ENCODE measurements at places on chromosomes 4 and X. TPM values are rescaled to one million over a fixed set of nuclear protein-coding genes. Genes with fewer than 3 reads are reported as not detected.
A peak's percentile ranks its signal among the peaks of the same experiment; 100 is the strongest.

DNA sequence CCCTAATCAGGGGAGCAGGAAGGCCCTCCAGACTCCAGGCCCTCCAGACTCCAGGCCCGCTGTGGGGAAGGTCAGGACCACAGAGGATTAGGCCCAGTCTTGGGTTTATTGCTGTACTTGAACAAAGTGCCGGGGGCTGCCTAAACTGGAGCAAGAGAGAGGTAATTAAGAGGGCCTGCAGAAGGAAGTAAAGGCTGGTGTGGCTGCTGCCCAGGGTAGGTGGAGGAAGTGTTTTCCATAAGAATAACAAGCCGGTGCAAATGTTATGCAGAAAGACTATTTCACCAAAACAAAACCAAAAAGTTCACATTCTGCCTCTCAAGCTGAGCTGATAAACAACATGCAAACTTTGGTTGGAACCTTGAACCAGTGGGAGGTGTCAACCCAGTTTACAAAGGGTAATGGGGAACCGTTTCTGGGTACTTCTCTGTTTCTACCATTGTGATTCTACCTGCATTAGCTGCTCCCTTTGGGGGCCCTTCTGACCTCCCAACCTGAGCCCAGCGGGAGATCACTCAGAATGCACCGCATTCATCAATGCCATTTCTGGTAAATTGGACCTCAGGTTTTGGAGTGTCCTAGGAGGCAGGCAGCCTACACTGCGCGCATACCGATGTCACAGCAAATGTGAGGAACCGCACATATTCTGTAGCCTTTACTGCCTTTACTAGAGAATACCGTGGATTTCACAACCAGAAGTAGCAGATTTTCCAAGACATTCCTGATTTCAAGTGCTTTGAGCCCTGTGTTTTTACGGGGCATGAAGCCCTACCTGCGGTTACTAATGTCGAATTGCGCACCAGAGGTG lies 59.7 kb upstream of the BCOR start:
- H3K36me3 ChIP-seq, result no peaks in the 10 kb centered on the region
- no peak for DNase-seq
- no peaks in the 10 kb centered on the region for H3K27me3 ChIP-seq
- H3K4me1 ChIP-seq, result peaks cover 4% of the 10 kb centered on the region
- H3K4me3 ChIP-seq, result peak overlapping the region; percentile 57

- DNase-seq, result no peak
- no peaks in the 10 kb centered on the region for H3K27me3 ChIP-seq
- H3K36me3 ChIP-seq, result no peaks in the 10 kb centered on the region
These were observed 47.1 kb downstream of the ARHGAP10 start for GRCh38 chr4:147778942-147779341.

The BCORL1 gene
- polyA plus RNA-seq, result 0.64 TPM

The DCAF4L1 gene
- polyA plus RNA-seq, result 0.15 TPM

DNA sequence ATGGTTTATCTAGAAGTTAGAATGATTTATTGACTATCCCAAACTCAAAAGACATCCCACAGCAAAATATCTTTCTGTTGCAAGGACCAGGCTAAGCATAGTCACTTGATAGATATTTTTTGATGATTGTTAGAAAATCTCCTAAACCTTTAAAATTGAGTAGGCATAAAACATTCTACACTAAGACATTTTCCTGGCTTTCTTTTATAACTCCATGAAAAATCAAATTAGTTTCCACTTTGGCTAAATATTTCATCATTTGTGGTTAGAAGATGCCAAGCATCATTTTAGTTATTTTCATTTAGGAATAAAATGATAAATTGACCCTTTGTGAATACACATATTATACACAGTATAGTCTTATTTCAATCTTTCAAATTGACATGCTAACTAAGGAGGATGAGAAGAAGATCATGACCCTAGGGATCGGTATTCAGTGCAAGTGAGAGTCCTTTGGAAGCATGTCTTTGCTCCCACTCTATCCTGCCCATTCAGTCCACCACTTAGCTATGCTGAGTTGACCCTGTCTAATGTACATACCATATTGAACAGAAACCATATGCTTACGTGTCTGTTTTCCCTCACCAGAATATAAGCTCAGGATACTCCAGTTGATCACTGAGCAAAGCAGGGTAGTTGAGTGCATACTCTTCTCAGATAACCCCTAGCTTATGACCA lies 136.6 kb upstream of the OTUD4 start:
- H3K4me3 ChIP-seq, result no peak overlapping the region
- H3K4me1 ChIP-seq, result no peaks in the 10 kb centered on the region
- no peak for DNase-seq
- H3K27me3 ChIP-seq, result no peaks in the 10 kb centered on the region
- no peak overlapping the region for H3K27ac ChIP-seq
- H3K36me3 ChIP-seq, result no peaks in the 10 kb centered on the region

The XAGE1A gene
- polyA plus RNA-seq, result not detected

DNA sequence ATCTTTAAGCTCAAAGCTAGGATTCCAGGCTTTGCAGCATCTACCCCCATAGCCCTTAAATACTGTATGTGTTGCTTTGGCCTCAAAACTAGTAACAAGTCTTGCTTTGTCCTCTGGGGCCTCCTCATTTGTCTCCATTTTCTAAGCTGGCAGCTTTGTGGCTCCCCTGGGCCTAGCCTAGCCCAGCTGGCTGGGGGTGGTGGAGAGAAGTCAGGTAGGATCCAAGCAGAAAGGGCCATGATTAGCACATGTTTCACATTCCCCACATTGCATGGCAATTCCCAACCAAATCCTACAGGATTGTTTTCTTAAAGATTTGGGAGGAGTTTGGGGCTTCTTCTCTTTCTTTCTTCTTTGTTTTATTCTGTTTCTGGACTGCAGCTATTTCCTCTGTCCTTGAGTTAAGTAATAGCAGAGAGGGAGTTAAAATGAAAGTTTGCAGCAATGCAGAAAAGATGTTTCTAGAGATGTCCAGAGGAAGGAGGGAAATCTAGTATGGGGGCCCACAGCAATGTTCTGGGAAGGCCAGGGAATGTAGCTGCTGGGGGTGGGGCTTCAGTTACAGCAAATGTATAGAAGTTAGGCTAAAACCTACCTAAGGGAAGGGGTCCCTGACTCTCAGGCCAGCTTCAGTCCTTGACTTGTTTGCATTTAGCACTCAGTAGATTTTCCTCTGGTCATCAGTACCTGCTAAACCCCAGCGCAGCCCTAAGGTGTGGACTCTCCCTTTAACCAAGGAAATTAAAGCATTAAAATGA lies 92.1 kb downstream of the SHROOM4 start:
- H3K4me3 ChIP-seq, result no peak overlapping the region
- DNase-seq, result no peak
- H3K27me3 ChIP-seq, result no peaks in the 10 kb centered on the region
- no peak overlapping the region for H3K27ac ChIP-seq
- no peaks in the 10 kb centered on the region for H3K36me3 ChIP-seq

The ERVMER34-1 gene
- polyA plus RNA-seq, result not detected

The ARHGEF38 gene
- polyA plus RNA-seq, result not detected

- no peak overlapping the region for H3K27ac ChIP-seq
- H3K27me3 ChIP-seq, result no peaks in the 10 kb centered on the region
- no peak for DNase-seq
- no peaks in the 10 kb centered on the region for H3K36me3 ChIP-seq
These were observed 130.0 kb downstream of the HMX1 start for GRCh38 chr4:8741513-8742226.

The TKTL2 gene
- not detected for polyA plus RNA-seq

The C4orf36 gene
- not detected for polyA plus RNA-seq

DNA sequence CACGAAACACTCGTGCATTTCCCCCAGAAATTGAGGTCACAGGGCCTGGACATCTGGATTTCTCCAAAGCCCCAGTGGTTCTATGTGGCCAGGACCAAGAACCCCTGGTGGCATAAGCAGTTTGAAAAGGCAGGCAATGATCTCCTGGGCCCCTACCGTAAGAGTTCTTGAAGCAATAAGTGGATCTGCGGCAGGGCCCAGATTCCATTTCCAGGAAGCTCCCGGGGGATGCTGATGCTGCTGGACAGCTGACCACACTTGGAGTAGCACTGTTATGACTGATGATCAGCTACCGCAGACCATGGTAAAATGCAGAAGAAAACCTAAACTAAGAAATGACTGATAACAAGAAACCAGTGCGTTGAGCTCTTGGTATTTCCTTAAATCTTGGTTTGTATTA lies 27.8 kb downstream of the SMS start:
- peaks cover 4% of the 10 kb centered on the region for H3K4me1 ChIP-seq
- DNase-seq, result no peak
- H3K27me3 ChIP-seq, result no peaks in the 10 kb centered on the region
- no peak overlapping the region for H3K4me3 ChIP-seq
- no peaks in the 10 kb centered on the region for H3K36me3 ChIP-seq

The L1CAM gene
- 0.16 TPM for polyA plus RNA-seq

GRCh38 chrX:18995221-18995620 lies 11.3 kb upstream of the PHKA2 start:
- H3K36me3 ChIP-seq, result no peaks in the 10 kb centered on the region
- H3K4me1 ChIP-seq, result no peaks in the 10 kb centered on the region
- DNase-seq, result no peak
- no peaks in the 10 kb centered on the region for H3K27me3 ChIP-seq
- no peak overlapping the region for H3K27ac ChIP-seq
- no peak overlapping the region for H3K4me3 ChIP-seq

The XK gene
- polyA plus RNA-seq, result not detected

The UGT2B11 gene
- polyA plus RNA-seq, result not detected

The DOK7 gene
- polyA plus RNA-seq, result not detected

The MAGEC2 gene
- polyA plus RNA-seq, result not detected

The SOD3 gene
- not detected for polyA plus RNA-seq

- DNase-seq, result no peak
- H3K4me3 ChIP-seq, result no peak overlapping the region
These were observed 77.1 kb downstream of the DCLK2 start for GRCh38 chr4:150155391-150155790.

- peaks cover 4% of the 10 kb centered on the region for H3K27me3 ChIP-seq
- no peaks in the 10 kb centered on the region for H3K36me3 ChIP-seq
- H3K4me1 ChIP-seq, result no peaks in the 10 kb centered on the region
- H3K27ac ChIP-seq, result no peak within 1 kb of the TSS
These were observed at the start of gene CPZ for GRCh38 chr4:8592366-8593263. TSS of gene CPZ (plus strand) at chr4:8592765. CDS start at chr4:8592834, 69 bp downstream.

DNA sequence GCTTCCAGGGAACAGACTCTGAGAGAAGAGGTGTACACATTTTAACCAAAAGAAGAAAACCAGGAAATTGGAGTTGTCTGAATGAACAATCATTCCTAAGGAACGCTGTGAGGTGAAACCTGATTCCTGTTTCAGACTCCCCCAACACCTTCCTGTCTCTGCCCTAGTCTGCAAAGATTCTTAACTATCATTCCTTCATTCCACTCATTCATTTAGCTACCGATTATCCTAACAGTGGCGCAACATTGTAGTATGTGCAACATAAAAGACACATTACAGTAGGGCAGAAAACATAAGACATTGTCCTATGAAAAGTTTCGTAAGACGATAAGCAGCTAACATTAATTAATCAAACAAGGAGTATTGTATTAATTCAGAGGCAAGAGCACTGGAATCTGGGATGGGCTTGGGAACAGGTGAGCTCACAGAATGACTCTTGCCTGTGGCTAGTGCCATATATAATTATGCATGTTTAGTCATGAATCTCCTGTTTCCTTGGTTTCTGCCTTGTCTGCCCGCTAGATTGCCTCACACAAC lies 23.8 kb upstream of the ADH7 start:
- no peaks in the 10 kb centered on the region for H3K27me3 ChIP-seq
- no peak for DNase-seq
- no peak overlapping the region for H3K4me3 ChIP-seq
- no peaks in the 10 kb centered on the region for H3K36me3 ChIP-seq
- no peak overlapping the region for H3K27ac ChIP-seq

- no peak overlapping the region for H3K4me3 ChIP-seq
- no peak for DNase-seq
- H3K27me3 ChIP-seq, result no peaks in the 10 kb centered on the region
- no peaks in the 10 kb centered on the region for H3K4me1 ChIP-seq
These were observed 85.2 kb downstream of the MAPK10 start for GRCh38 chr4:86274642-86275041.

The C4orf50 gene
- not detected for polyA plus RNA-seq

The SMARCA1 gene
- 3.3 TPM for polyA plus RNA-seq

The MYOZ2 gene
- not detected for polyA plus RNA-seq

DNA sequence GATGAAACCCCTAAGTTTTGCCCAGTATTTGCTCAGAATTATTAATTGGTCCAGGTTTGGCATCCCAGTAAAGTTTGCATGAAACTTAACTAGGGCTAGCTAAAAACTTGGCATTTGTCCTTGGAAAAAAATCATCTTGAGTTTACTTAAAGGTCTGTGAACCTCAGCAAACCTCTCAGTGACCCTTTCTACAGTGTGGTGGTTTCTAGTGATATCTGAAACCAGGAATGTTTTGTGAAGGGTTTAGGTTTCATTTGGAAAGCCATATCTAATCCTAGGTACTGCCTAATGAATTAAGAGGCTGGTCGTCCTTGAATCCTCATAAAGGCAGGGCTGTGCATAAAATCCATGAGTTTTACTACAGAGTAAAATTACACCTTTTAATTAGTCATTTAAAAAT lies 218.5 kb upstream of the ANKRD50 start:
- H3K27me3 ChIP-seq, result no peaks in the 10 kb centered on the region
- no peaks in the 10 kb centered on the region for H3K36me3 ChIP-seq
- no peak overlapping the region for H3K27ac ChIP-seq
- DNase-seq, result no peak

- H3K4me3 ChIP-seq, result no peak overlapping the region
- no peaks in the 10 kb centered on the region for H3K36me3 ChIP-seq
- H3K27ac ChIP-seq, result no peak overlapping the region
- DNase-seq, result no peak
These were observed 80.4 kb downstream of the MAPK10 start for GRCh38 chr4:86279293-86279960.
